ENCODE measurements at places on chromosomes 3 and 15. TPM values are rescaled to one million over a fixed set of nuclear protein-coding genes. Genes with fewer than 3 reads are reported as not detected.

DNA sequence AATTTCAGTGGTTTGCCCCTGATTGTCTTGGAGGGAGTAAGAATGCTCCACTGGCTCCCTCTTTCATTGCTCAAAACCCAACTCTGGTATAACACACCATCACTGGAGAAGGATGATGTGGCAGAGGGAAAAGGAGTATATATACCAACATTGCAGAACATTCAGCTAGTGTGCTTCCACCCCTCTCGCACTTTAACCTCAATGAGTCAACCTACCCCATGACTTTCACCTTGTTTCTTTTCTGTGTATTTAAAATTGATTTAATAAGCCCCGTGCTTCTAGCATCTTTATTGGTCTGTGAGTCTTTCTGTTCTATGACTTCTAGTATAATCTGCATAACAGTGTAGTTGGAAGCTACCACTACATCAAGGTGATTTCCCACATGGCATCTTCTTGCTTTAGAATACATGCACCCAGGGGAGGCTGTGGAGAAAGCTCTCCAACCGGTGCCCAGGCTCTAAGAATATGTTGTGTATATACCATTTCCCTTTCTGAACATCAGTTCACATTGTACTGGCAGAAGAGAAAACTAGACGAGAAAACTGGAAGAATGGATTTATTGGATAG lies 595.1 kb upstream of the TGFBR2 start:
- no peak for DNase-seq

- no peak for DNase-seq
These were observed 78.9 kb downstream of the FAM81A start for GRCh38 chr15:59516655-59517461.

GRCh38 chr3:36991923-36992805 lies 767 bp downstream of the EPM2AIP1 start:
- peak; percentile 55 for DNase-seq

GRCh38 chr15:99717161-99718009 lies 15.9 kb downstream of the LYSMD4 start:
- DNase-seq, result no peak

The SLC51A gene
- total RNA-seq, result not detected

The CLDN1 gene
- total RNA-seq, result 0.33 TPM

All from activated CD4-positive, alpha-beta T cell treated with anti-CD3 and anti-CD28 coated beads, Interleukin-2, amount 10 ng/mL, durations not matched to agents 24 days and 14 days (primary cell).